ENCODE measurements at places on chromosomes 3 and 15.

GRCh38 chr3:40299721-40300335, 9.7 kb upstream of the EIF1B start:
- no peak for DNase-seq

- DNase-seq = no peak
Observed at GRCh38 chr3:32919920-32920319, 31.5 kb upstream of the CCR4 start.

DNA sequence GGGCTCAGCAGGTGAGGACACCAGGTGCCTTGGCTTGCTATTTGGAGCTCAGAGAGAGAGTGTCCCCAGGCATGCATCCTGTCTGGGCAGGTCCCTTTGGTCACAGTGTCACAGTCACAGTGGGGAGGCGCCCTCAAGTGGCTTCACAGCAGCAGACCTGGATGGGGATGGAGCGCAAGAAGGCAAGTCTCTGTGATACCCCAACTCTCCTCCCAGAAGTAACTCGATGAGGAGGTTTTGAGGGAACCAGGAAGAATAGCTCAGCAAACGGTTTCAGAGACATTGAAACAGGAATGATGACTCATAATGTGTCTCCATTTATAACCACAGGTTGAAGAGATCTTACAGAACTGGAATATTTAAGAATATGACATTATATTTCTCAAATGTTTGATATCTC, 66.5 kb upstream of the SH3GL3 start:
- peak; percentile 59 for DNase-seq

DNA sequence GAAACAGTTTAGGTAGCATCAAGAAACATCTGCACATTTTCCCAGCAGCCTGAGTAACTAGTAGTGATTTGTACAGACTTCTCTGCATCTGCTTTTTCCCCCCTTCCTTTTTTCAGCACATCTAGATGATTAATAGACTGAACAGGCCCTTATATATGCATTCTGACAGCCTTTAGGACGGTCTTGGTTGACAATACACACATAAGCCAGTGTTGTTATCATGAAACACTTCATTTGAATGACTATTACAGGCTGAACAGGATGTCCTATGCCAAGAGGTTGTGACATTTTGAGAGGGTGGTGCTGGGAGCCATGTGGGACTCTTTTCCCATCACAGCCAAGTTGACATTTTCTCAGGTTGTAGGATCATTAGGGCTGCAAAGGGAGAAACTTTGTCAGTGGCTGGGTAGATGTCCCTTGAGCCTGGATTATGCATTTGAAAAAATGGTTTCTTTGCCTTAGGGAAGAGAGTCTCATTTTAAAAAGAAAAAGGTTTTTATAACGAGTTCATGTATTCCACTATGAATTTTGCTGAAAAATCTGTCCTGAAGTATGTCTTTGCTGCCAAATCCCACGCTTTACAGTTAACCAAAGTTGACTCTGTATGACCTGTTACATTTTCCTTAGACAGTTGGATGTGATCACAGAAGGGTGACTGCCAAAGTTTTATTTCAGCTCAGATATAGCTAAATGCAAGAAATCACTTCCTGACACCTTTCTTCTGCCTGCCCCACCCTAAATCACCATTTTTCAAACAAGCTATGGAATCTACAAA, 73.7 kb downstream of the FILIP1L start:
- DNase-seq = no peak

DNA sequence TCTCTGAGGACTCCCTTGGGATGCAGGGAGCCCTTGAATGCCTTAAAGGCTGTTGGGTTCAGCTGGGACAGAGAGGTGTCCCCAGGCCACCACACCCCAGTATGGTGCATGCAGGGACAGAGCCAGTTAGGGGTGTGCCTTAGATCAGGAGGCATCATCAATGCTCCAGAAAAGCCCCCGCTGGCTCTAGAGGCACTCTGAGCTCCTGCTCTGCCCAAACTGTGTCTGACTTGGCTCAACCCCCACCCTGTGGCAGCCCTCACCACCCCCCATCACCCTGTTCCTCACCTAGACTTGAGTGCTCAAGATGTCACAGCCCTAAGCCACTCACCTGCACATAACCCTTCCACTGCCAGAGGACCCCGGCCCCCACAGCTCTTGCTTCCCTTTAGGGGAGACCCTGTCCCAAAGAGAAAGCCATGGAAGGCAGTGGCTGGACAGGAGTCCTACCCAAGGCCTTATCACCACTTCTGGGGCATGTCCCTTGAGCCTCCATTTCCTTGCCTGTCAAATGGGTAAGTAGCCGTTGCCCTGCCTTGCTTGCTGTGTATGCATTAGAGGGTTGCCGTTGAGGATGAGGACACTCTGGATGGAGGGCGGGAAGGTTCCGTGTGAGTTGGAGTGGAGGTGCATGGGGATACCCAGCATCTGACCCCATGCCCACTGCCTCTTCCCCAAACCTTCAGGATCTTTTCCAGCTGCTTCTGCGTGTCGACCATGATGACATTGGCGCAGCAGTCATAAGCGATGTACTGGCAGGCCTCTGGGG, 41.4 kb downstream of the ACSBG1 start:
- DNase-seq = no peak

DNA sequence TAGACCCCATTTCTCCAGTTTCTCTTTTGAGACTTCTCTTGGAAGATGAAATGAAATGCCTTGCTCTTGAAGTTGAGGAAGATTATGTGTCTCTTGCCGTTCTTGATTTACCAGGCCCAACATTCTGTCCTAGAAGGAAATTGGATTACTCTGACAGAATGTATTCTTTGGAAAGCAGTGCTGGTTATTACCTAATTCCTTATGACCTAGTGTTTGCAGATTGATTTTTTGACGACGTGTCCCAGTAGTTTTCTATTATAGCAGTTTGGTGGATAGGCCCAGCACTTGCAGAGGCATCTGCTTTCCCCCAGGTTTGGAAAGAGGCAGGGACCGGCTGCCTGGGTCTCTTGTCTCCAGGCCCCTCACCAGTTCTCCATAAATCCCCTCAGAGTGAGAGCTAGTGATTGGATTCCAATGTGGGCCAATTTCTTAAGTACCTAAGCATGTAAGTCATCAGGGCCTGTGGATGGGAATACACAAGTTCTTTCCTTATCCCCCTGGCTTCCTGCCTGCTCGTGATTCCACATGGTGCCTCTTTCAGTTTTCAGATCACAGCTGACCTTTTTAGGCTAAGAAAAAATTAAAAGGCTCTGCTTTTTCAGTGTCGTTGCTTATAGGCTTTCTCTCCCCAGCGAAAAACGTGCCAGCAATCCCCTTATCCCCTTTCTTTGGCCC, 50.2 kb downstream of the EPHB3 start:
- DNase-seq = no peak

- no peak for DNase-seq
Observed at GRCh38 chr15:35991386-35991785, 445.4 kb upstream of the DPH6 start.

- DNase-seq = no peak
Observed at GRCh38 chr3:101816215-101817149, 32.8 kb upstream of the NFKBIZ start.

- no peak for DNase-seq
Observed at GRCh38 chr3:144462337-144462736, 490.7 kb downstream of the DIPK2A start.

DNA sequence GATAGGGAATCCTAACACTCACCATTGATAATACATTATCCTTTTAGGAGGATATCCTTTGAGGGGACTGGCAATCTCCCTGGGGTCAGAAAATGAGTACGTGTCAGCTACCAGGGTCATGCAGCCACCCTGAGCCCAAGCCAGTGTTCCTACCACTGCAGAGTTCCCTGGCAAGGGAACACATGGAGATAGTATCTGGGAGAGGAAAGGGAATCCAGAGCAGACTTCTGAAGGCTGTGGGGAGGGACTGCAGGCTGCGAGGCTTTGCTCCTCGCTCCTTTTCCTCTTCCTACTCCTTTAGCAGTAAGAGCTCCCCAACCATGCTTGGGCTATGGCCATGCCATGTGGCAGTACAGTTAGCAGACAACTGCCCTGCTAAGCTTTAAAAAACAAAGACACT, 62.9 kb upstream of the TJP1 start:
- DNase-seq = no peak

GRCh38 chr3:66483409-66483906, 17.4 kb downstream of the LRIG1 start:
- no peak for DNase-seq

- no peak for DNase-seq
Observed at GRCh38 chr15:92021792-92022191, 168.3 kb downstream of the SLCO3A1 start.

DNA sequence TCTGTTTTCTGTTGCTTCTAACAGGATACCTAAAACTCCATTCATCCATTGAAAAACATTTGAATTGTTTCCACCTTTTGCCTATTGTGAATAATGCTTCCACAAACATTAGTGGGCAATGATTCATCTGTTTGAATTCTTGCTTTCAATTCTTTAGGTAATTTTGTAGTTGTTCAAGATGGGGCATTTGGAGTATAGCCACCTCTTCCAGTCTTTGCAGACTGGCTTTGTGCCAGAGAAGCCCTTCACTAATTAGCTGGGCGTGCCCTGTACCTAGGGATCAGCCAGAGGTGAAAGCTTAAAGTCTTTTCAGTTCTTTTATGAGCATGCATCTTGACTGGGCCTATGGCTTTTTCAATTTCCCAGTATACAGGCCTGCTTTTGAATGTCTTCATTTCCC, 10.9 kb downstream of the RTP1 start:
- DNase-seq = no peak

GRCh38 chr3:25169151-25169550, 258.9 kb upstream of the RARB start:
- DNase-seq = no peak

- DNase-seq = no peak
Observed at GRCh38 chr3:137100326-137100725, 142.5 kb downstream of the IL20RB start.

- DNase-seq = no peak
Observed at GRCh38 chr3:73783811-73784210, 159.1 kb upstream of the PDZRN3 start.

GRCh38 chr3:53823026-53823955, 22.9 kb downstream of the CHDH start:
- DNase-seq = no peak

- no peak for DNase-seq
Observed at GRCh38 chr15:57463360-57463759, 87.1 kb downstream of the CGNL1 start.

GRCh38 chr3:54870423-54870822, 57.4 kb downstream of the LRTM1 start:
- no peak for DNase-seq

GRCh38 chr3:54832876-54833275, 95.0 kb downstream of the LRTM1 start:
- no peak for DNase-seq

GRCh38 chr3:97960993-97961766, 11.1 kb downstream of the RIOX2 start:
- no peak for DNase-seq

- no peak for DNase-seq
Observed at GRCh38 chr15:80639168-80639555, 55.9 kb upstream of the ABHD17C start.

DNA sequence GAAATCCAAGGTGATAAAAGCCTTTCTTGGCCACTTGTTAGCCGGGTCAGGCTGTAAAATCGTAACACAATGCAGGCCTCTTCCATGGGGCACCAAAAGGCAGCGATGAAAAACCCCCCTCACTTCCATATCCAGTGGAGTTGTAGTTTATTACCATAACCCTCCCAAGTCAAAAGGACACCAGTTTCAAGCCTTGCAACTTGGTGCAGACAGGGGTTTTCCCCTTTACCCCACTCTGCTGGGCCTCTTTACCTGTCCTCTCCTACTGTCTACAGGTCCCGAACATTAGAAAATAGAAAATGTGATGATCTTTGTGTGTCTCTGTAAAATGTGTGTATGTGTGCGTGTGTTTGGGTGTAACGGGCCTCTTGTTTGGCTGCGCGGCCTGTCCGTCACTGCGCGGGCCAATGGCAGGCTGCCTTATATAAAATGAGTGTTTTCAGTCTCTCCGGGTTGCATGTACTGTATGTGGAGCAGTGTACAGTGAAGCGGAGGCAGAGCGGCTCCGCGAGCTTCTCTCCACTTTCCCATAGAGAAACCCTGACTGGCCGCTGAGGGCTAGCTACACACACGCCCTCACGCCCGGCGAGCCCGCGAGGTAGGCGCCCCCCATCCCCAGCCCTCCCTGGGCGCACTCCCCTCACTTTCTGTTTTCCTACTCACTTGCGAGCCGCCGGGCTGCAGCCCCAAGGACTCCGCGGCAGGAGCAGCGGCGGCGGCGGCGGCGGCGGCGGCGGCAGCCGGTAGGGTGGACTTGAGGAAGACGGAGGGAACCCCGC, at the start of gene BBX:
BBX (plus strand) TSS at position 453 of the 779 bp plus-strand sequence. CDS start 187,499 bp downstream, outside the sequence.
- DNase-seq = peak; percentile 88

- no peak for DNase-seq
Observed at GRCh38 chr3:52834871-52835501, at the start of gene MUSTN1. MUSTN1 (minus strand) TSS chr3:52835019; CDS start chr3:52834948, 71 bp downstream.

DNA sequence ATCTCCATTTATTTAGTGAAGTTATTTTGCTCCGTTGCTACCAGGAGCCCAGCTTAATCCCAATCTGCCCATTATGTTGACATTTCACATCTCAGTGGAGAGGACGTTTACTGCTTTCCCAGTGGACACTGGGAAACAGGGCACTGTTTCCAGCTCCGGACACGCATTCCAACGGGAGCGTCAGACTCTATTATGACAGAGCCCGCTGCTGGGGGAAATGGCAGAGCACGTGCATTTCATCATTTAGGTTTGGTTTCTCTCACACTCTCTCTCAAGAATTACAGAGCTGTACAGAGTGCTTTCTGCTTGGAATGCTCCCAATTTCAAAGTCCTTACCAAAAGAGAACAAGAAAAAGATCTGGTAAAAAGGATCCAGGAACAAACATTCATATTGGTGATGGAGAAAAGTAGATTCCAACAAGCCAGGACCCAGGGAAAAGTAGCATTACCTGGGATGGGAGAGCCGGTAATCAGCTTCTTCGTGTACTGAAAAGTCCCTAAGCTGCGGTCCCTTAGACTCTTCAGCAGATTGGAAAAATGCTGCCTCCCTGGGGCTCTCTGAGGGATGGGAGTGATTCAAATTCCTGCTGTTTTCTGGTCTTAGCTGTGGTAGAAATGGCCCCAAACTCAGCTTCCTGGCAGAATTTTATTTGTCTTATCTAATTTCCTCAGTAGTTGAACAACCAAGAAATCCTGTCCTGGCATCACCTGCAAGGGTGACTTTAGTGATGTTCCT, 136.0 kb upstream of the THBS1 start:
- DNase-seq = no peak

GRCh38 chr3:28853830-28854229, 427.0 kb upstream of the RBMS3 start:
- DNase-seq = no peak

GRCh38 chr15:66935688-66936087, 129.7 kb upstream of the SMAD3 start:
- no peak for DNase-seq

- no peak for DNase-seq
Observed at GRCh38 chr3:119768668-119769393, 13.1 kb upstream of the NR1I2 start.

Measured in activated T-cell treated with anti-CD3 and anti-CD28 coated beads, Interleukin-2, amount 50 U/mL, for 72 hours (primary cell).